ENCODE measurements at places on chromosomes 1 and 21. TPM values are rescaled to one million over a fixed set of nuclear protein-coding genes. Genes with fewer than 3 reads are reported as not detected.
A peak's percentile ranks its signal among the peaks of the same experiment; 100 is the strongest.

GRCh38 chr1:208357644-208358507 is 113.7 kb upstream of the PLXNA2 start:
- no peak for DNase-seq

DNA sequence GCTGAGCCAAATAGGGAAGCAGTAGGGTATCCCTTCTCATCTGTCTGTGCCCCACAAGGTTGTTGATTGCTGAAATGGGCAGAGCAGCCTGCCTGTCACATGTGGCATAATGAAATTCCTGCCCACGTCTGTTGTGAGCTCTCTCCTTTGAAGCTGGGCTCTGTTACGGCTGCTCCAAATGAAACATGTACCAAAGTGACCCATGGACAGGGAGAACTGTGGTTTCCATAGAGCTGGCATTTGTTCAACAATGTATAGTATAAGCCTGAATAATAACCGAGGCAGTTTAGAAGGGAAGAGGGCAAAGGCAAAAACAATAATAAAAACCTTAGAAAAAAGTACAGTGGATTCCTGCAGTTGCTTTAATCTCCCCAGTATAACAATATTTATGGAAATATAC is 149.7 kb downstream of the LYPLAL1 start:
- no peak for DNase-seq

The NAV1 gene
- total RNA-seq, result 96.0 TPM

DNA sequence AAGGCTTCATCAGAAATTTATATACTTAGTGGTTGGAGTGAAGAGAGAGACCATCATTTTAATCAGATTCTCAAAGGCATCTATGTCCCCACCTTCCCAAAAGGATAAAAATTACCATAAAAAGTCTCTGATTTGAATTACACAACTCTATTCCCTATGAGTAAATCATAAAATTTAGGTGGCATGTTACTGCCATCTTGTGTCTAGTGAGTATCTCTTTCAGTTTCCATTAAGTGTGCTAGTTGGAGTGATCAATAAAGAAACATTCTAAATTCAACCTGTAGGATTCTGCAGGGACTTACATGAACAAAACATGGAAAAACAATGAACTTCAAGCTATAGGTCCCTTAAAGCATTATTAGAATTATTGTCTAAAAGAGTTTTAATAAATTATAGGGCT is 655.4 kb downstream of the LTN1 start:
- no peak for DNase-seq

The FAM43B gene
- 3.9 TPM for total RNA-seq

DNA sequence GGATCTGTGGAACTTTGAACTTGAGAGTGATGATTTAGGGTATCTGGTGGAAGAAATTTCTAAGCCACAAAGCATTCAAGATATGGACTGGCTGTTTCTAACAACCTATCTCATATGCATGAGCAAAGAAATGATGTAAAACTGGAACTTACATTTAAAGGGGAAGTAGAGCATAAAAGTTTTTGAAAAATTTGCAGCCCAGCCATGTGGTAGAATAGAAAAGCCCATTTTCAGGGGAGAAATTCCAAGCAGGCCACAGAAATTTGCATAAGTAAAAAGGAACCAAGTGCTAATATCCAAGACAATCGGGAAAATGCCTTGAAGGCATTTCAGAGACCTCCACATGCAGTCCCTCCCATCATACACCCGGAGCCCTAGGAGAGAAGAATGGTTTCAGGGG is 15.7 kb downstream of the RIIAD1 start:
- no peak for DNase-seq

- no peak for DNase-seq
Measured at GRCh38 chr1:77541162-77541545, 141.3 kb downstream of the ZZZ3 start.

DNA sequence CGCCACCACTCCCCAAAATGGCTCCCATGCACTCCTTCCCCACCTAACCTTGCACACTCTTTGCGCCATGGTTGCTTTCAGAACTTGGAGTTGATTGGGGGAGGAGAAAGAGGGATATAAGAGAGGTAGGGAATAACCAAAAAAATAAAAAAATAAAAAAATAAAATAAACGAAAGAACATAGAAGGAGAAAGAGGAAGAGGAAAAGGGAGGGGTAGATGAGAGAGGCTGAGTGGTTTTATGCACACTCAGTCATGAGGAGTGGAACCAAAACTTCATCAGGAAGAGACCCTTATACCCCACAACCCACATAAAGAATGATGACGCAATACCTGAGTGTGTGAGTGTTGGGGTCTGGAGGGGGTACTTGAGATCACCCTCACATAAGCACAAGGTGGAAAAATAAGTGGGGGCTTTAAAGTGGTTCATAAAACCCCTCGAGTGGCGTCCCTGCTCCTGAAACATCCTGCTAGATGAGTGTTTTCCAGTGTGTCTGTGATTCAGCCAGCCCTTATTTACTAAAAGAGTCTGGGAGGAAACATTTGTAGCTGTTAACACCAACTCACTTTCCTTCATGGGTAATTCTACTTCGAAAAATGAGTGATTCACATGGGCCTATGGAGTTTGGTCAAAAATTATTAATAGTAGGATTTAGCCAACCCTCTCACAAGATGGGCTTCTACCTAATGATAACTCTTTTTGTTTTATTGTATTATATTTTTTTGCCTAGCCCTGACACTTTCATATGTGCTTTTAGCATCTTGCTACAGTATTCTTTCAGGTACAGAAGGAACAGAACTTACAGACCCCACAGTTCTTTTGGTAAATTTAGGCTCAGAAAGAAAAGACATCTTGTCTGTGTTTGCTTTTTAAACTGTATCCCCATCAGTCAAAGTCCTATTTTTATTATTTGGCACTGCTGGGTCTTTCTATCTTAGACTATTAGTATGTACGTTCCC is 5.2 kb downstream of the SLAMF1 start:
- no peak for DNase-seq

DNA sequence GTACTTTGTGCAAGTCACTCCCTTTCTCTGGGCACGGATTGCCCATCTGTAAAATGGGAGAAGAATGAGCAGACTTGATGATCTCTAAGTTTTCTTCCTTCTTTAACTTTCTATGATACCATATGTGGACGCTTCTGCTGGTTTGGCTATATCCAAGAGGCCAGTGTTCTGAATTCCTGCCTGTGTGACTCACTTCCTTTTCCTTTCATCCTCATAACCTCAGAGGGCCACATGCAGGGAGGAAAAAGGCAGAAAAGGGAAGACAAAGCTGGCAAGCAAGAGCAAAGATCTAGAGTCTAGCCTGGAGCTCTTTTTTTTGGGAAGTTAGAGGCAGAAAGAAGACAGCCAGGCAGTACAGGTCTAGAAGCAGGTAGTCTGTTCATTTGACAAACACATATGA is 151.2 kb downstream of the OMA1 start:
- no peak for DNase-seq

DNA sequence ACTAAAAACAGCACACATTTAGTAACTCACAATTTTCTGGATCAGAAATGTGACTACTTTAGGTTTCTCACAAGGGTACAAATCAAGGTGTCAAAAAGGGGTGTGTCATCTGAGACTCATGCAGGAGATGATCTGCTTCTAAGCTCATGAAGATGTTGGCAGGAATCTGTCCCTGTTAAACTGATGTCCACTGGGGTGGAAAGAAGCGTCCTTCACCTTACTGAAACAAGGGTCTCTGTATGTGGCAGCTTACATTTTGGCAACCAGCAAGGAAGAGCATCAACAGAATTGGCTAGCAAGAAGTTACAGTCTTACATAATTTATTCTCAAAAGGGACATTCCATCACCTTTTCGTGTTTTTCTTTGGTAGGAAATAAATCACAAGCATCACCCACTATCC is 1223.8 kb downstream of the AMY1C start:
- no peak for DNase-seq

The SLC5A9 gene
- 0.67 TPM for total RNA-seq

The MCOLN3 gene
- 0.38 TPM for total RNA-seq

DNA sequence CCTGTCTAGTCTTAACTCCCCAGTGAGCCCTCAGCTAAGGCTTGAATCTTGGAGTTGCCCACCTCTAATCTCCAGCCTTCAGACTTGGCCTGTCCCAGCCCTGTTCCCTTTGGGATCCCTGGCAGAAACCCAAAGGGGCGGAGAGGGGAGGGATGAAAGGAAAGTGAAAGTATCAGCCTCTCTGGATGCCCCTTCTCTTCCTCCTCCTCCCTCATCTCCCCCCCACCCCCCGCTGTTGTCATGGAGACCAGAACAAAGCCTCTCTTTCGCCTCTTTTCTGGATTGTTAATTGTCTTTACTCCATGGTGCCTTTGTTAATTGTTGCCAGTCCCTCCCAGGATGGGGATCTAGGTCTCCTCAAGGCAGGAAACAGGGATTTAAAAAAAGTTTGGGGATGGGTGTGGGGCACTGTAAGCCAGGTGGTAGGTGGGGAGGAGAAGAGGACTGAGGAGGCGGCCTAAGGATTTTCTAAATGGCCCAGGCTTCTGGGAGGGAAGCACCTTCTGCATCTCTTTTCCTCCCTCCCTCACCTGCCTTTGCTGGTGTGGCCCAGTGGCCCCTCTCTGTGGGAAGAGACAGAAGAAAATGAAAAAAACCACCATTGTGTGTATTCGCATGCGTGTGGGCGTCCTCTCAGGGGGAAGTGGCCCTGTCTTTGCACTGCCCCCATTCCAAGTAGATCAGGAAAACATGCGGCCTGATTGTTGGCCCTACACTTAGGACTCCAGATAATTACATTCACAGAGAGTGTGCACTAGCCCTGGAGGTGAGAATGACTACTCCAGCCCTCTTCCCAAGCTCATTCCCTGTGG is 7.5 kb upstream of the SOX13 start:
- DNase-seq, result peak; percentile 69

DNA sequence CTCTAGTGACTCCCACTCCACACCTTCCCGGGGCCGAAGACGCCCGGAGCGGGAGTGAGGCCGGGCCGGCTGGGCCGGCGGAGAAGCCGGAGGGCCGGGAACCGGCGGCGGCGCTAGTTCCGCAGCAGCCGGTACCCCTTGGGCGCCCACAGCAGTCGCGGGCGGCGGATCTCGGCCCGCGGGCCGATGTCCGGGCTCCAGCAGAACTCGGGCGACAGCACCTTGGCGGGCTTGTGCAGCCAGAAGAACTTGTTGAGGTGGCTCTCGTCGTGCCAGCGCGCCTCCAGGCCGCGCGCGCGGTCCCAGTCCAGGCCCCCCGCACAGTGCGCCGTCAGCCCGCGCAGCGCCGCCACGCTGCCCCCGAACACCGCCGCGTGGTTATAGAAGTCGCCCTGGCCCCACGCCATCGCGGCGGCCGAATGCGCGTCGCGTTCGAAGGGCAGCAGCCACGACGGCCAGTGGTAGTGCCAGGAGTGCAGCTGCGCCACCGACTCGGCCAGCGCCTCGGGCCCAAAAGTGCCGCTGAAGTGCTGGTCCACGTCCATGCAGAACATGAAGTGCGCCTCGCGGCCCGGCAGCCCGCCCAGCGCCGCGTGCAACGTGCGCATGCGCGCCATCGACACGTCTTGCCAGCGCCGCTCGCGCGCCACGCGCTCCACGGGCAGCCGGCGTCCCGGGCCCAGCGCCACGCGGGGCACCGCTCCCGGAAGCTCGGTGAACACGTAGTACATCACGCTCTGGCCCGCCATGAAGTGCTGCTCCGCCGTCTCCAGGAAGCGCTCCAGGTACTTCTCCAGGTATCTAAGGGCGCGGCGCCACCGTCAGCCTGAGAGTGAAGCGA is 14.0 kb downstream of the A3GALT2 start:
- DNase-seq, result peak; percentile 79

DNA sequence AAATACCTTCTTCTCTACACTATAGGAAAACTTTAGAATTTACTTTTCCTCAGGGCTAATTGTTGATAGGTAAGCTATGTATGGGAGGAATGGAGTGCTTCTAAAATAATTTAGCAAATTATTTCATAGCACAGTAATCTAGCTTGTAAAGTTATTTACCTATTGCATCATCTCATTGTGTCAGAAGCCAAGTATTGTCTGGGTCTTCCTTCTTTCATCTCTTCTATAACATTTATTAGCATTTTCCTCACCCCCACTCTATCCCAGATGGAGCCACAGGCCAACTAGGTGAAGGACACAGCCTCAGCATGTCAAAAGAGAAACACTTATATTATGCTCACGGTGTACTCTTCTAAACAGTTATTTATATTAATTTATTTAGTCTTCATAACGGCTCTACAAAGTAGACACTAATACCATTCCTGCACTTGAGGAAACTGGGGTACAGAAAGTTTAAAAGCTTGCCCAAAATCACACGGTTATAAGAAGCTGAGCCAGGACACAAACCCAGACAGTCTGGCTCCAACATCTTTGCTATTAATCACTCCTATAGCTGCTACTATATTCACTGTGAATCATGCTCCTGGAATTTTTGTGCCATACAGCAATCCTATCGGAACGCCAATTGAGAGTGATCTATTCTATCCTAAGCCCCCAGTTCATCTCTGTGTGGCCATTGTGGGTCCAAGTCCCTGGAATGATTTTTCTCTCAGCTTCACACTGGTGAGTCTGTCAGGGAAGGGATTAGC is 43.1 kb downstream of the OR10J5 start:
- no peak for DNase-seq

DNA sequence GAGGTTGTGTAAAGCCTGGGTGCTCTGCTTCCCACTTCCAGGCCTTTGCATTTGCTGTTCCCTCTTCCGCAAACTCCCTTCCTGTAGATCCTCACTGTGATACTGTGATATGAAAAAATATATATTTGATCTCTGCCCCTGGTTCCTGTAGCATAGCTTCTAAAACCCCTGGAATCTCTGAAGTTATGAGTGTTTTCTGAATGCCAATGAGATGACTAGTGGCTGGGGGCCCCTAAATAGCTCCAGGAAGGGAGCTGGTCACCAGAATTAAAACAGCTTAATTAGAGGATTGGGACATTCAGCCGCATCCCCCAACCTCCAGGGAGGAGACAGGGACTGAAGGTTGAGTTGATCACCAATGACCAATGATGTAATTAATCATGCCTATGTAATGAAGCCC is 21.9 kb downstream of the DUSP10 start:
- DNase-seq, result no peak

GRCh38 chr1:67118646-67119045 is 16.1 kb downstream of the C1orf141 start:
- no peak for DNase-seq

The TNFAIP8L2 gene
- total RNA-seq, result 3.0 TPM

DNA sequence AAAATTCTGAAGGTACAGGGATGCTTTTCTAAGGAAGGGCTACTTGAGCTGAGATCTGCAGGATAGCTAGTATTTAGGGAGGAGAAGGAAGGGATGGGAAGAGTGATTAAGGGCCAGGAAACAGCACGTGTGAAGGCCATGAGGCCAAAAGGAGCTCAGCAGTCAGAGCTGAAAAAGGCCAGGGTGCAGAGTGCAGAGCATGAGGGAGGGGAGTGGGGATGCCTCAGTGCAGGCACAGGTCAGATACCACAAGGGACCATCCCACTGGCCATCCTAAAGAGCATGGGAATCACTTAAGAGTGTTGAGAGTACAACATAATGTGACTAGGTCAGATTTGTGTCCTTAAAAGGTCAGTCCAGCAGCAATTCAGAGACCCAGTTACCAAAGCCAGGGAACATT is 16.0 kb downstream of the LRRN2 start:
- DNase-seq, result no peak

The KRTAP10-4 gene
- not detected for total RNA-seq

The FCER1G gene
- total RNA-seq, result 101 TPM

The RAB25 gene
- not detected for total RNA-seq

- DNase-seq, result no peak
Measured at GRCh38 chr1:20705203-20705755, 12.5 kb downstream of the KIF17 start.

The DTL gene
- total RNA-seq, result 1.2 TPM
